ENCODE measurements at places on chromosomes 11 and 22.

GRCh38 chr11:28730889-28731288, 622.7 kb downstream of the METTL15 start:
- DNase-seq, result no peak

GRCh38 chr11:132208477-132209055, 838.2 kb downstream of the NTM start:
- DNase-seq, result no peak

GRCh38 chr11:46492532-46492931, 101.0 kb upstream of the CHRM4 start:
- DNase-seq, result no peak

GRCh38 chr11:15627560-15627959, 512.8 kb downstream of the INSC start:
- no peak for DNase-seq

- no peak for DNase-seq
Measured at GRCh38 chr11:119120639-119121007, 757 bp upstream of the HINFP start.

DNA sequence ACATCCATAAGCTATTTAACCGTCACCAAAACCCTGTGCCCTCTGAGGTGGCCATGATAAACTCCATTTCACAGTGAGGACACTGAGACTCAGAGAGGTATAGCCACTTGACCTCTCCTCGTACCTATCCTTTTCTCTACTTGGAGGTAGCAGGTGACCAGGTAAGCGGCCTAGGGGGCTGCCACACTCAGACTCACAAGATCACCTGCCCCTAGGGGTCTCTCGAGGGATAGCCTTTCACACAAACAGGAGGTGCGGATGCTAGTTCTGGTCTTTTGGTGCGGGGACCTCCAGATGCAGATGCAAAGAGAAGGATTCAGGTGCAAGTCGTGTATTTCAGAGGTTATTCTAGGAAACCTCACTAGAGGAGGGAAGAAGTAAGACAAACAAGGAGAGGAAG, 14.6 kb downstream of the MS4A18 start:
- no peak for DNase-seq

Measured in activated CD4-positive, alpha-beta T cell treated with anti-CD3 and anti-CD28 coated beads, Interleukin-2, amount 50 U/mL, for 24 hours (primary cell).